AML-193 (cell line): ENCODE measurements at places on chromosomes 12 and 14.

- no peak for DNase-seq
Measured at GRCh38 chr14:68628605-68629310, 164.1 kb downstream of the ZFP36L1 start.

DNA sequence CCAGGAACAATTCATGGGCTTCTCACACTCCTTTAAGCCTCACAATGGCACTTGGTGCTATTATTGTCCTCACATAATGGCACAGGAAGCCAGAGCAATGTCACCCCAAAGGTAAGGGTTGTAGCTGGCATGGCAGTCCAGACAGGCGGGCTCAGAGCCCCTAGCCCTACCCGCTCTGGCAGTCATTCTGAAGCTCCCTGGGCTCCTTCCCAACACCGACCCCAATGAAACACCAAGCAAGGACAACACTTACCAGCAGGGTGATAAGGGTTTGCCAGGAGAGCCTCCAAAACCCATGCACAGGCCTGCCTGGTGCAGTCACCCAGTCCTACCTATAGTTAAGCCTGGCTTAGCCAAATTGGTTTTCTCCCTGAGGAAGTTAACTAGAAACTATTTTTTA, 30.8 kb downstream of the MAX start:
- no peak for DNase-seq

DNA sequence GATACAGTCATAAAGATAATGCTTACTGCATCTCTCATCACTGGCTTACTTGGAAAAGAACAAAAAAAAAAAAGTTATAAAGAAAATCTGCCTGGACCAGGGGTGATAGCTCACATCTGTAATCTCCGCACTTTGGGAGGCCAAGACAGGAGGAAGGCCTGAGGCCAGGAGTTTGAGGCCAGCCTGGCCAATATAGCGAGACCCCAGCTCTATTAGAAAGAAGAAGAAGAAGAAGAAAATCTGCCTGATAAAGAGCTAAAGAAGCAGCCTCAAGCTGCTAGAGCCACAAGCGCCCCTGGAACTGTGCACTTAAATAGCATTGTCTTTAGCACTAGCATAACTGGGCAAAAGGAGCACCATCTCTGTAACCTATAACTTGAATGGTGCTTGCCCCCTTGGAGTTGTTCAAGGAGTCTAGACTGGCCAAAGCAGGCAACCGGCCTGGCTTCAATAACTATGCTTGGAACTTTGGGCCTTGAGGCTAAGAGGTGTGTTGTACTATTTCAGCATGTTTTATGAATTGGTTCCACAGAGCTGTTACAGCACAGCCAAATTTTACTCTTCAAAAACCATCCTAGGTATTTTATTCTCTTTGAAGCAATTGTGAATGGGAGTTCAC, 53.2 kb downstream of the SINHCAF start:
- no peak for DNase-seq

- no peak for DNase-seq
Measured at GRCh38 chr12:2292560-2292959, 239.8 kb downstream of the CACNA1C start.

GRCh38 chr12:24049728-24050127, 100.3 kb upstream of the SOX5 start:
- DNase-seq = no peak

- no peak for DNase-seq
Measured at GRCh38 chr12:108888031-108888430, 8.1 kb downstream of the DAO start.
